ENCODE measurements at places on chromosomes 7 and 10. TPM values are rescaled to one million over a fixed set of nuclear protein-coding genes. Genes with fewer than 3 reads are reported as not detected.

DNA sequence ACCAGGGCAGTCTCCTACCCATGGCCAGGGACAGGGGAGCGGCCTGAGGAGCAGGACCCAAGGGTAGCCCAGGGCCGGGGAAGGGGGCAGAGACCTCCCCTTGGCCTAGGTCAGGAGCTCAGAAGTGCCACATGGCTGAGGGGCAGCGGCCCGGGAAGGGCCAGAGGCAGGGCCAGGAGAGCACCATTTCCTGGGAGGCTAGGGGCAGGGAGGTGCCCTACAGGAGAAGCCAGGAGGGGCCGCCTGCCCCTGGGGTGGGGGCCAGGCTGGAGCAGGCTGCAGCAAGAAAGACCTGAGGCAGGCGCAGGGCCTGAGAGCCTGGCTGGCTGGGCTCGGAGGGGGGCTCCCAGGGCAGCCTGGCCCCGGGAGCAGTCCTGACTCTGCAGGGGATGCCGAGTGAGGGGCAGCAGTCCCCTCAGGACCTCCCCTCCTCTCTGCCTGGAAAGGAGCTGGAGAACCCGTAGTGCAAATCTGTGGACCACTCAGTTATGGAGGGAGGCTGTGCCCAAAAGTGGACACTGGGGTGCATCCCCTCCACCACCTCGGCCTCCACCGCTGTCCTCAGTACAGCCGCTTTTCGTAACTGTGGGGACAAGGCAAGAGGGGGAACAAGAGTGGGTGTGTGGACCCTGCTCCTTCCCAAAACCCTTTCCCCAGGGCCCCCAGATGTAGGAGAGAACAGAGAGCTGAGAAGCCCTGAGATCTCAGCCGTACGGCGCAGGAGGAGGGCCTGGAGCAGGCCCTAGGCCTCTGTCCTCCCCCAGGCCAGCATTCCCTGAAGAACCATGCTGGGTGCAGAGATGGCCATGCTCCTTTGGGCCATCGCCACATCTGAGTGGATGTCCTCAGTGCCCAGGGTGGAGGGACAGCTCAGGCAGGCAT lies 17.1 kb downstream of the IMPDH1 start:
- H3K36me3 ChIP-seq = no peaks in the 10 kb centered on the region
- DNase-seq = no peak
- no peaks in the 10 kb centered on the region for H3K27me3 ChIP-seq
- no peak overlapping the region for H3K4me3 ChIP-seq
- no peak overlapping the region for H3K27ac ChIP-seq

GRCh38 chr7:96452146-96452545 lies 130.2 kb upstream of the SLC25A13 start:
- DNase-seq = no peak
- no peak overlapping the region for H3K4me3 ChIP-seq
- H3K36me3 ChIP-seq = no peaks in the 10 kb centered on the region
- H3K4me1 ChIP-seq = peaks cover 4% of the 10 kb centered on the region
- H3K27ac ChIP-seq = no peak overlapping the region

DNA sequence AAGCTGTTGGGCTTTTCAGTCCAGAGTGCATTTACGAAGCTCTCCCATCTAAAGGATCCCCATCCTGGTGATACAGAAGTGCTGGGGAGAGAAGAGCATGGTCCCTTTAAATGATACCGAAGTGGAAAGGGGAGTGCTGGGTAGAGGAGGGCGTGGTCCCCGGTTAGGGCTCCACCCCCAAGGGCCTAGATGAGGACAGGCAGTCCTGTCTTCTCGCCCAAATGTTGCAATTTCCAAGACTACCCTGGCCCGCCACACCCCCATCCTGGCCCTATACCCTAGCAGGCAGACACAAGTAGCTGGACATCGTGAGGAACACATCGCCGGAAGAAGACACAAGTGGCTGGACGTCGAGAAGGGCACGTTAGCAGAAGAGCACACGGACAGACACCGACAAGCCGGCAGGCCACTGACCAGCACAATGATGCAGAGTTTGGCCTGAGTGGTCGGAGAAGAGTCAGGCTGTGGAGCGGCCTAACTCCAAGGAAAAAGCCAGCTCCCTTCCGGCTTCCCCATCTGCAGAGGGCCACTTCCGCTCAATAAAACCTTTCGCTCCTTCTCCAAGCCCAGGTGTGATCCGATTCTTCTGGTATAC lies 439.5 kb upstream of the NRP1 start:
- no peaks in the 10 kb centered on the region for H3K4me1 ChIP-seq
- no peak overlapping the region for H3K4me3 ChIP-seq

DNA sequence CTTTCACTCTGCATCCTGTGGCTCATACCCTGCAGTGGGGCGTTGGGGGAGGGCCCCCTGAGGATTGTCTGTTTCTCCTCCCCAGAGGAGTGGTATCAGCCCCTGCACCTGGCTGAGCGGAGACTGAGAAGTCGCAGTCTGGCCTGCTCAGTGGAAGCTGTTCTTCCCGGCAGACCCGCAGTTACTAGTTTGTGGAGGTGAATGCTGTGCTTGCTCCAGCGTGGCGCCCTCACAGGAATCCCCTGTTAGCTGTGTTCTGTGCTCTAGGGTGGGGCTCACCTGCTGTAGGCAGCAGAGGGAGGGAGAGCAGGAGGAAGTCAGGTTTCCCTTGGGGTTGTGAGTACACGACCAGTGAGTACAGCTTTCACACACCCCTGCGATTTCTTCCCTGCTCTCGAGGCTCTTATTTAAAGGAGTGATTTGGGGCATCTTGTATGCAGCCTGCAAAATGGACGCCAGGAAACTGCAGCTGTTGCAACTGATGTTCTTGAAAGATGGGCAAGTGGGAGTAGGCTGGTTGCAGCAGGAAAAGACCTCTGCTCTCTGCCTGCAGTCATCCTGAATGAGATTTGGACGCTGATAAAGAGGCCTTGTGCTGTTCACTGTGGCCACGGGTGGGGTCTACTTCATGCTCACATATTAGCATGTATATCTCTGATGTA lies 66.4 kb downstream of the HK1 start:
- H3K27ac ChIP-seq = no peak overlapping the region
- DNase-seq = no peak
- no peaks in the 10 kb centered on the region for H3K27me3 ChIP-seq
- H3K4me3 ChIP-seq = no peak overlapping the region

DNA sequence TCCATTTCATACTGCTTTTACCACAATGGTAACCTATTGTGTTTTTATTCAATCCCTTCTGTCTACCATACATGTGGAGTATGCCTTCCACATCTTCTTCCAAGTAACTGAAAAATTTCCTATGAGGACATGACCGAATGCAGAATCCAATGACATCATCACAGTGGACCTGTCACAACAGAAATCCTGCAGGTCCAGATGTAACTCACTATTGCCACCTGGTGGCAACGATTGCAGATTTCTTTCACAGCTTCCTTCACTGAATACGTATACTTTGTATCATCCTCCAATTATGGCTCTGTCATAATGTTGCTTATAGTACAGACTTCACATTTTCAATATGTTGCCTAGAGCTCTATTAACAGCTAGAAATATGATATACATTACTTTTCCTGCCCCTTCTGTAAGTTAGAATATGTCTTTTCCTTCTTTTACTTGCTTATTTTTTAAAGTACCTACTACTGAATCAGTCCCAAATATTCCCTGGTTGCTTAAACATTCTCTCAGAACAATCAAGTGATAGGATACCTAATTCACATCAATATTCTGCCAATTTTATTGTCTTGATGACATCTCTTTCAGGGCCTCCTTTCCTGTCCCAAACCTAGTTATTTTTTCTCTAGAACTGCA lies 45.4 kb downstream of the SLC13A1 start:
- H3K27me3 ChIP-seq = no peaks in the 10 kb centered on the region
- no peaks in the 10 kb centered on the region for H3K4me1 ChIP-seq
- no peak overlapping the region for H3K4me3 ChIP-seq
- DNase-seq = peak; percentile 66
- no peaks in the 10 kb centered on the region for H3K36me3 ChIP-seq
- H3K27ac ChIP-seq = no peak overlapping the region

DNA sequence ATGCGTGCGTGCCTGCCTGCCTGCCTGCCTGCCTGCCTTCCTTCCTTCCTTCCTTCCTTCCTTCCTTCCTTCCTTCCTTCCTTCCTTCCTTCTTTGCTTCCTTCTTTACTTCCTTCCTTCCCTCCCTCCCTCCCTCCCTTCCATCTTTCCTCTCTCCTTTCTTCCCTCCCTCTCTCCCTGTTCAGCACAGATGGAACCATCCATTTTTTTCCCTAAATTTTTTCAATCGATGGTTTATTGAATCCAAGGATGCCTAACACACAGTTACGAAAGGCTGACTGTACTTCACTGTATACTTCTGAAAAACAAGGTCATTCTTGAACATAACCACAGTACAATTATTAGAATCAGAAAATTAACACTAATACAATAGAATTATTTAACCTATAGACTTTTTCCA lies 53.8 kb downstream of the ABCA13 start:
- DNase-seq = no peak
- no peak overlapping the region for H3K27ac ChIP-seq
- no peak overlapping the region for H3K4me3 ChIP-seq
- no peaks in the 10 kb centered on the region for H3K27me3 ChIP-seq
- no peaks in the 10 kb centered on the region for H3K36me3 ChIP-seq
- H3K4me1 ChIP-seq = no peaks in the 10 kb centered on the region

DNA sequence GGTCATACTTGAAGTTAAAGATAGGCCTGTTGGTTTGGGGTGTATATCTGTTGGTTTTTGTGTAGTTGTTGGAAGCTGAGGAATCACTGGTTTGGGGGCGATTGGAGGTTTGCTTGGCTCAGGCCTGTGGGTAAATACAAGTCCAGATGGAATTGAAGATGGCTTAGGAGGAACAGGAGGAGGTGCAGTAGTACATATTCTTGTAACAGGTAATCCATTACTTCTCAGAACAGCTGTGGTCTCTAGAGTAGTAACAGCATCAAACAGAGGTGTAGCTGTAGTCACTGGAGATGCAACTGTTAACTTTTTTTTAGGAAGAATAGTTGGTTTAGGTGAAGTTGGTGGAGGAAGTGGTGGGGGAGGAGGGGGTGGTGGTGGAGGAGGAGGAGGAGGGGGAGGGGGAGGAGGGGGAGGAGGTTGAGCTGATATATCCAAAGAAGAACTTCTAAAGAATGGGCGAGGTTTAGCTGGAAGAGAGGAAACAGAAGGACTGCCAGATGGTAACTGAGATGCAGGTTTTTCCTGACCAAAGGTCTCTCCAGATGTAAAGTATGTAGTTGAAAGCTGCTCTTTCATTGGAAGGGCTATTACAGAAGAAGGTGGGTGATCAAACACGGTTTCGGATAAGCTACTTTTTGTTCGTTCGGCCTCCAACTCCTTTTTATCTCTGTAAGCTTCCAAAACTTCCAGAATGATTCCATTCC lies 209.2 kb downstream of the PCLO start:
- H3K4me1 ChIP-seq = no peaks in the 10 kb centered on the region
- H3K4me3 ChIP-seq = no peak overlapping the region
- DNase-seq = no peak

DNA sequence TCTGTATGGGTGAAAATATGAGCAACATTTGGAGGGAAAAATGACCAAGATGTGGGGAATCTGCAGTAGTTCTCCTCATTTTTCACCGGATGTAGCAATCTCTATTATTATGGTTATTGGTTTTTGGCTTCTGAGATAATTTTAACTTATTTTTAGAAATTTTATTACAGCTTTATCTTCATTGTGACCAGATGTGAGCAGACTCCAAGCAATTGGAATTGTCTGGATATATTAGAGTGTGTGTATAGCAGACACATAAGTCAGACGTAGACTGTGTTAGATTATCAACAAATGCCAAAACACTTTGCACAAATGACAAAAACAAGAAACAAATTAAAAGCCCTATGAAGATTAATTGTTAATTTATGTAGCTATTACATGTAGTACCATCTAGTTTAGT lies 249.1 kb downstream of the DNAJB9 start:
- H3K4me3 ChIP-seq = no peak overlapping the region
- no peak for DNase-seq
- H3K27me3 ChIP-seq = no peaks in the 10 kb centered on the region
- H3K27ac ChIP-seq = no peak overlapping the region

- DNase-seq = no peak
- H3K4me1 ChIP-seq = no peaks in the 10 kb centered on the region
- no peak overlapping the region for H3K27ac ChIP-seq
- H3K36me3 ChIP-seq = no peaks in the 10 kb centered on the region
Observed at GRCh38 chr7:100396421-100396982, 23.2 kb downstream of the PILRA start.

DNA sequence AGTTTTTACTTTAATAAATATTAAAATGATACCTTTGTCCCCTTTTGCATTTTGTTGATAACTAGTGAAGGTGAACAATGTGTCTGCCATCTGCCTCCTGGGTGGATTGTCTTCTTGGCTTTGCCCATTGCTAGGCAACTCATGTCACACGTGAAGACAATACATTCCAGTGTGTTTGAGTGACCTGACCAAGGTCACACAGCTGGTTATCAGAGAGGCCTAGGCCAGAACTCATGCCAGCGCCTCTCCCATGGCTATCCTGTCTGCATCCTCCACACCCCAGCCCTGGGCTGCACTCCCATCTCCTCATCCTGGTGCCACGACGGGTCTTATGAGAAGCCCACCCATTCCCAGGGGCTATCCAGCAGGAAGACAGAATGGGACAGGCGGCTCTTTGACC lies 108.7 kb downstream of the PLCE1 start:
- no peaks in the 10 kb centered on the region for H3K36me3 ChIP-seq
- no peak for DNase-seq
- no peaks in the 10 kb centered on the region for H3K4me1 ChIP-seq

GRCh38 chr7:91375378-91375777 lies 111.1 kb downstream of the FZD1 start:
- no peak for DNase-seq
- no peaks in the 10 kb centered on the region for H3K4me1 ChIP-seq
- no peaks in the 10 kb centered on the region for H3K27me3 ChIP-seq
- no peak overlapping the region for H3K4me3 ChIP-seq
- H3K27ac ChIP-seq = no peak overlapping the region

DNA sequence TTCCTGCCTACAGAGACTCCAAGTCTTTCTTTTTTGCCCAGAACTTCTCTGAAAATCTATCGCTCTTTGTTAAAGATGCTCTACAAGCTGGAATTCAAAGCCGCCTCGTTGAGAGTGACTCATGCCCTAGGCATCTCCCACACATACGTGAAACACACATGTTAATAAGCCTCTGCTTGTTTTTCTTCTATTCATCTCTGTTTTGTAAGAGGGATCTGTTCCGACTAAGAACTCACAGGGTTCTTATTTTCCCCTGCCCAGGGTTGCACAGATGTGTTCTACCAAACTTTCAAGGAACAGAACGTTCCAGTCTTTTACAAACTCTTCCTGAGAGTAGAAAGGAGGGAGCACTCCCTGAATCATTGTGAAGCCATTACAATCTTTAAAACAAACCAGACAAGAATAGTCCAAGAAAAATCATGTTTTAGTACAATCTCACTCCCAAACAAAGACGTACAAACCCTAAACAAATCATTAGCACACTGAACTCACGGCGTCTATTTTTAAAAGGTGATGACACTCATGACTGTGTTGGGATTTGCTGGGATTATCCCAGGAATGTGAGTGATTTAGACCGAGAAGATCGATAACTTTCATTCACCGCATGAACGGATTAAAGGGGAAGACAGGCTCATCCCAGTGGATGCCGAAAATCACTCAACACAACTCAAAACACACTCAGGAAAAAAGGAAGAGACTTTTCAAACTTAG lies 55.3 kb upstream of the INPP5A start:
- H3K4me3 ChIP-seq = no peak overlapping the region
- no peak overlapping the region for H3K27ac ChIP-seq
- no peaks in the 10 kb centered on the region for H3K27me3 ChIP-seq
- H3K4me1 ChIP-seq = no peaks in the 10 kb centered on the region

The HEPACAM2 gene
- total RNA-seq = 4.4 TPM

The AKR1D1 gene
- 93.9 TPM for total RNA-seq

The IFIT2 gene
- total RNA-seq = 5.5 TPM

The SLC26A3 gene
- 0.19 TPM for total RNA-seq

The GALNT17 gene
- 0.37 TPM for total RNA-seq

The WEE2 gene
- not detected for total RNA-seq

The SHTN1 gene
- 3.2 TPM for total RNA-seq
